ENCODE measurements at places on chromosomes 7 and 10.

DNA sequence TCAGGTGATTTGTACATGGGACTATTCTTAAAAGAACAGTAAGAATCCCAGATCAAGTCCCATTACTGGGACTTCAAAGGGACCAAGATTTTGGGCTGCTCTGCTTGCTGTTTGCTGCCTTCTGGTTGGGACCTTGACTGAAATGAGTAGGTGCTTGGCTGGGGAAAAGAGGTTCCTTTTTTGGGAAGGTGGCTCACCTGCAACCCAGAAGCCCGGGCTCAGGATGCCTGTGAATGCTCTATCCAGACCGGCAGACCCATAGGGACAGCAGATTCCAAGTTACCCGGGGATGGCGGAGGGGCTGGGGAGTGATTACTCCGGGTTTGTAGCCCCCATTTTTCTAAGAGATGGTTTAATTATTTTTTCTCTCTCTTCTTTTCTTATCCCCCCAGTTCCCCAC is 104.0 kb downstream of the CPXM2 start:
- no peak for DNase-seq

GRCh38 chr10:122054048-122055025 is 65.4 kb downstream of the TACC2 start:
- DNase-seq, result no peak

- no peak for DNase-seq
Observed at GRCh38 chr7:101271021-101271420, 26.1 kb upstream of the FIS1 start.

- no peak for DNase-seq
Observed at GRCh38 chr7:91083855-91084644, 180.2 kb upstream of the FZD1 start.

- no peak for DNase-seq
Observed at GRCh38 chr10:69101451-69102095, 13.7 kb downstream of the SRGN start.

DNA sequence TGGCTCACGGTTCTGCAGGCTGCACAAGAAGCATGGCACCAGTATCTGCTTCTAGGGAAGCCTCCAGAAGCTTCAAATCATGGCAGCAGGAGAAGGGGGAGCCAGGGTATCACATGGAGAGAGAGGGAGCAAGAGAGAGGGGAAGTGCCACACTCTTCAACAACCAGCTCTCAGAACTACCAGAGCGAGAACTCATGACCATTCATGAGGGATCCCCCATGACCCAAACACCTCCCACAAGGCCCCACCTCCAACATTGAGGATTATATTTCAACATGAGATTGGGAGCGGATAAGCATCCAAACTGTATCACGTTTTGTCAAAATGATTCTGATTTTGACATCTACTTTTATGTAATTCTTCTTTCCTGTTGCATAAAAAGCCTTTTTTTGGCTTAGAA is 38.5 kb downstream of the CREM start:
- no peak for DNase-seq

DNA sequence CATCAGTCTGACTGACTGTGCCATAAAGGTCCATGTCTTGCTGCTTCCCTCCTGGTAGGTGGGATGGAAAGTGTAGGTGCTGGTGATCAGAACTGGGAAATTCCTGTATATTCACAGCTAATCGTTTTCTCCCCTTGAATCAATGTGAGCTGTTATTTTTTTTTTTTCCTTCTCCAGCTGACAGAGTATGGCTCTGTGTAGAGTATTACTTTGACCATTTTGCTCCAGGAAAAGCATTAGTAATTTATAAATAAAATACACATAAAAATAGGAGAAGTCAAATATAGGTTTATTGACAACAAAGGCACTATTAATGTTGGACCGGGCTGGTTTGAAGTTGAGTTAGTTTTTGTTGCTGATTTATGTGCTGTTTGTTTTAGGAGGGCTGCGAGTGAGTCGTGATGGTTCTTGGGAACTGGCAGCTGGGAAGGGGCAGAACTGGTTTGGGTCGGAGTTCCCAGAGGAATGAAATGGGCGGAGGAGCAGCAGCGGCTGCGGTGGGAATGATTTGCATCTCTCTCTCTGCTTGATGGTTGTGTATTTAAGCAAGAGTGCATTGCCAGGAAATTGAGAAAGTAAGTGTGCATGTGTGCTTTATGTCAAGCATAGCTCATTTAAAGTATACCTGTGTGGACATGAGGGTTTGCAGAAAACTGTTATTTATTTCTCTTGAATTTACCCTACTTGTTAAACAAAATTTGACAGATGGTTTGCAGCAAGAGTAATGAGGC is 80.9 kb downstream of the LRMDA start:
- no peak for DNase-seq

DNA sequence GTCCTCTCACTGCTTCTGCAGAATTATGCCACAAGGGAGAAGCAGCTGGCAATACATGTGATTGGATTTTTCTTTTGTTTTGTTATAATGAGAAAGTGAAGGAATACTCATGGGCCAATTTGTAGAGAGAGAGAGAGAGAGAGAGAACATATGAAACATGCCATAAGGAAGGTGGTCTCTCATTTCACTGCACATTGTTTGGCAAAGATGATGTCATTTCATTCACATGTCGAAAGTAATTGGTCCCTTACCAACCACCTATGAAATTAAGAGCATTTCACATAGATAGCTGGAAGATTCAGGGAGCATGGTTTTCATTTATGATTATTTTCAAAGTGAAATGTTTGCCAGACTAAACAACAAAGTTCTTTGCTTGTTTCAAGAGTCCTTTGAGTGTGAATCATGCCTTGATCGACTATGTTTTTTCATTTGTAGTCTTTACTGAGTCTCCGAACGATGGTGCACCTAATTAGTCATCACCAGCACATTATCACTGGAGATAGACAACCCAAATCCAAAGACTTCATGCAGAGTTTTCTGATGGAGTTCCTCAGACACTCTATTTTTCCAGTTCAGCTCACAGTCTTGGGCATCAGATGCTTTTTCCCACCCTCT is 130.1 kb upstream of the ZEB1 start:
- no peak for DNase-seq

DNA sequence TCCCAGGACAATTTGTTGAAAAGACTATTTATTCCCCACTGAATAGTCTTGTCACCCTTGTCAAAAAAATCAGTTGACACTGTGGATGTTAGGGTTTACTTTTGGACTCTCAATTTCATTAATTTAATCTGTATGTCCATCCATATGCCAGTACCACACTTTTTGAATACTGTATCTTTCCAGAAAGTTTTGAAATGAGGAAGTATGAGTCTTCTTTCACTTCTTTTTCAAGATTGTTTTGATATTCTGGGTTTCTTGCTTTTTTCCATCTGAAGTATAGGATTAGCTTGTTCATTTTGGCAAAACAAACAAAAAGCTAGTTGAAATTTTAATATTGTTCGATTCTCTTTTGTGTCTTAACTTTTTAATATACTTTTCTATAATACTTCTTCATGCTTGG is 21.7 kb downstream of the KLHDC10 start:
- DNase-seq, result no peak

DNA sequence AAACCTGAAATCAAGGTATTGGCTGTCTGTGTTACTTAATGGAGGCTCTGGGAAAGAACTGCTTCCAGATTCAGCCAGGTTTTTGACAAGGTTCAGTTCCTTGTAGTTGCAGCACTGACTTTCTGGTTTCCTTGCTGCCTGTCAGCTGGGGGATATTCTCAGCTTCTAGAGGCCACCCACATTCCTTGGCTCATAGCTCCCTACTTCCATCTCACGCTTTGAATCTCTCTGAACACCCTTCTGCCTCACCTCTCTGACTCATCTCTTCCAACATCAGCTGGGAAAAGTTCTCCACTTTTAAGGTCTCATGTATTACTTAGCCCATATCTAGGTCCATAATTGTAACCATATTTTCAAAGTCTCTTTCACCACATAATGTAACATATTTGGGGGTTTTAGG is 22.9 kb upstream of the GPR22 start:
- no peak for DNase-seq

GRCh38 chr7:26574476-26574875 is 282.8 kb downstream of the SNX10 start:
- DNase-seq, result no peak

DNA sequence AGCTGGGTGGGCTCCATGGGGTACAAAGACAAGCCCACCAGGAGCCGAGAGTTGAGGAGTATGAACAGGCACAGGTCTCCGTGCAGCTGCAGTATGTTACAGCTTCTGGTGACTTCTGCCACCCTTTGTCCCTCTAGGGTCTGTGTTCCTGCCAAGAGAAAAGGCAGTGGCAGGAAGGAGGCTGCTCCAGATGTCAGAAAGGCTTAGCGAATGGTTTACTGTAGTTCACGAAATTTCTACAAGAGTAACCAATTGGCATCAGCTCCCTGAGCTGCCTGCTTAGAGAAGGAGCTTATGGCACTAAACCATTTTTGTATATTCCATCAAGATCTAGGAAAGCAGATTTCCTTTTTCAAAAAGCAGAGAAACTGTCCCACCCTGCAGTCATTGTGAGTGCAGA is 48.2 kb upstream of the TMEM72 start:
- no peak for DNase-seq

- DNase-seq, result no peak
Observed at GRCh38 chr10:30070001-30070685, 10.8 kb upstream of the JCAD start.

- DNase-seq, result peak; percentile 55
Observed at GRCh38 chr7:116138202-116138801, 72.0 kb upstream of the TES start.

DNA sequence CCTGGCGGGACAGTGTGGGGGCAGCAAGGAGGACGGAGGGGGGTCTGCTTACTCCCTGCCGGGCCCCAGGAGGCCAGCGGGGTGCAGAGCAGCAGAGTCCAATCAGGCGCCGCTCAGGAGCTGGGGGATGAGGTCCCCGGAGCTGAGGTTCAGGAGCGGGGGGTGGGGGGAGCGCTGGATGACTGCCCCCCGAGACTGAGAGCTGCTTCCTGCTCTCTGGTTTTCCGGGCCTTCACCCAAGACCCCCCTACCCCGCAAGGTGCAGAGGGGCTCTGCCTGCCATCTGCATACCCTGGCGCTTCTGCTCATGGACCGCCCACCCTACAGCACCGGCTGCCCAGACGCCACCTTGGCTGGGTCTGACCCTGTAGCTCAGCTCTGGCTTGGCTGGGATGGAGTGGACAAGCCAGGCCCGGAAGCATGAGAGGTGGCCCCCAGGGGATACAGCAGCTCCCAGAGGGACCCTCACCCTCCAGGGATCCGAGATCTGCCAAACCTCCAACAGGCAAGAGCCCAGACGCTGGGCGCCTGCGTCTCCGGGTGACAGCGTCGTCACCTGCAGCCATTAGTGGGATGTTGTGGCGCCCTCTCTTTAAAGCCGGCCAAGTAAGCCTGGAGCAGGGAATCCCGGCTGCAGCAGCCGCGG is 930 bp downstream of the KNDC1 start:
- DNase-seq, result no peak

DNA sequence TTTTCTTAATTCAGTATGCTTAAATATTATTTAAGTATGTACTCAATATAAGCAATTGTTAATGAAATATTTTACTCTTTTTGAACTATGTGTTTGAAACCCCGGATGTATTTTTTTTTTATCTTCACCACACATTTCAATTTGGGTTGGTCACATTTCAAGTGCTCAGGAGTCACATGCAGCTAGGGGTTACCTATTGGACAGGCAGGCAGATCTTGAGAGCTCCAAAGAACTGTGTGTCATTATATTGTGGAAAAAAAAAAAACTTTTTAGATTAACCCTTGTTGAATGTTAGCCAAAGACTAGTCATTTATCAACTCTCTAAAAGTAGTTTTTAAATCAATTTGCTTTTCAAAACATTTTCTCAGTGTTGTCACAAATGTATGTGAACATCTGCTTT is 37.2 kb downstream of the IKZF1 start:
- DNase-seq, result no peak

- no peak for DNase-seq
Observed at GRCh38 chr7:41437257-41438196, 265.4 kb downstream of the INHBA start.

GRCh38 chr7:152520861-152521302 is 85.1 kb upstream of the KMT2C start:
- DNase-seq, result no peak

- no peak for DNase-seq
Observed at GRCh38 chr7:128791121-128791971, at the start of gene CCDC136. Gene CCDC136, plus strand, starts transcription at chr7:128791968. Its CDS starts 444 bp downstream, at chr7:128792412.

DNA sequence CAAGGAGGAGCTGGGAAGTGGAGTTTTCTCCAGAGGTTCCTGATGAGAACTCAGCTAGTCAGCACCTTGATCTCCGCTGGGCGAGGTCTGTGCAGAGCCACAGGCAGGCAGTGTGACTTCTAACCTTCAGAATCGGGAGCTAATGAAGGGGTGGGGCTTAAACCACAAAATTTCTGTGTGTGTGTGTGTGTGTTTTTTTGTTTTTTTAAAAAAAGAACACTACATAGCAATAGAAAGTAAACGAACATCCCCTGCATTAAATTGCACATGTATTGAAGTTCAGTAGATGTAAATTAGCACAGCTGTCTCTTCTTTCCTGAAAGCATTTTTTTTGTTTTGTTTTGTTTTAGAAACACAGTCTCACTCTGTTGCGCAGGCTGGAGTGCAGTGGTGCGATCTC is 46.2 kb downstream of the RBM17 start:
- DNase-seq, result no peak

- DNase-seq, result no peak
Observed at GRCh38 chr10:96401036-96401435, 42.2 kb upstream of the OPALIN start.

- DNase-seq, result no peak
Observed at GRCh38 chr7:157474685-157475084, 137.9 kb downstream of the DNAJB6 start.

GRCh38 chr7:88480271-88480670 is 173.6 kb upstream of the STEAP4 start:
- DNase-seq, result no peak

DNA sequence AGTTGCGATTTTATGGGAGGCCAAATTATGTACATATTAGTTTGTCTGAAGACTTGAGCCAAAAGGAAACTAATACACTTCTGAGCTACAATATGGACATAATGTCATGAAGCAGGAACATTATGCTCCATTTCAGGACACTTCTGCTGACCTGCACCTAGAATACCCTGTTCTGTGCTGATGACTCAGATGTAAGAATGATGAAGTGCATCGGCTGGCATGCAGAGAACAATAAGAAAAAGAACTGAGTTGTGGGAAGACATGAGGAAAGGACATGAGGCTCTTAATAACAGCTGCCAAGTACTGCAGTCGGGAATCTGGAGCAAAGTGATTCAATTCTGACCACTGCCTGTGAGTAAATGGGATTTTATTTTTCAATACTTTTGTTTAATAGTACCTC is 192.9 kb upstream of the VSTM2A start:
- no peak for DNase-seq

DNA sequence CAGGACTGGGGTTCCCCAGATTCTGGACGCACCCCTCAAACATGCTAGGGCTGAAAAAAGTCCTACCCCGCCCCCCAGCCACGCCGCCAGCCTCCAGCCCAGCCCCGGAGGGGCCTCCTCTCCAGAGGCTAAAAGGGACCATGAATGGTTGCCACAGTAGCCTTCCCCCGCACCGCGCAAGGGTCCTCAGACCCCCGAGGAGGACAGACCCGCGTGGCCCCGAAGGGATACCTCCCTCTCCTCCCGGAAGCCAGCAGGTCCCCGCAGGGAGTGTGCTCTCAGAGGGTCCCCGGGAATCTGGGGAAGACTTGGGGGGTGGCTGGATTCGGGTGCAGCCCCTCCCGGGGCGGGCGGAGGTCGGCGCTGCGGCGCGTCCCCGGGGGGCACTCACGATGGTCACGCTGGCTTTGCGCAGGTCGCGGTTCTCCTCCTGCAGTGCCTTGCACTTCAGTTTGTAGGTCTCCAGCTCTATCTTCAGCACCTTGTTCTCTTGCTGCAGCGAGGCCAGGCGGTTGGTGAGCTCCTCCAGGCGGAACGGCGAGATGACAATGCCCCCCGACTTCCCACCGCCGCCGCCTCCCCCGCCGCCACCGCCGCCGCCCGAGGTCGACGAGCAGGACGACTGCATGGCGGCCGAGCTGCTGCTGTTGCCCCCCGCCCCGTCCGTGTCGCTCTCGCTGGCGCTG is 482 bp downstream of the CCDC6 start:
- no peak for DNase-seq

Measured in urinary bladder (tissue), 4 donors.